Tibial nerve (tissue), 4 donors: ENCODE measurements at places on chromosomes 4 and X.

DNA sequence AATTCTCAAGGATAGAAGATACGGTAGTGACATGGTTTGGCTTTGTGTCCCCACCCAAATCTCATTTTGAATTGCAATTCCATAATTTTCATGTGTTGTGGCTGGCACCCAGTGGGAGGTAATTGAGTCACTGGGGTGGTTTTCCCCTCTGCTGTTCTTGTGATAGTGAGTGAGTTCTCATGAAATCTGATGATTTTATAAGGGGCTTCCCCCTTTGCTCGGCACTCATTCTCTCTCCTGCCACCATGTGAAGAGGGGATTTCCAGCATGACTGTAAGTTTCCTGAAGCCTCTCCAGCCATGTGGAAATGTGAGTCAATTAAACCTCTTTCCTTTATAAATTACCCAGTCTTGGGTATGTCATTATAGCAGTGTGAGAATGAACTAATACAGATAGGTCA lies 8.5 kb upstream of the SPANXN4 start:
- H3K4me1 ChIP-seq = no peaks in the 10 kb centered on the region
- H3K4me3 ChIP-seq = no peak overlapping the region
- no peak overlapping the region for H3K27ac ChIP-seq
- DNase-seq = no peak
- H3K36me3 ChIP-seq = no peaks in the 10 kb centered on the region
- no peaks in the 10 kb centered on the region for H3K27me3 ChIP-seq

GRCh38 chrX:152537373-152537772 lies 86.3 kb upstream of the GABRA3 start:
- no peaks in the 10 kb centered on the region for H3K27me3 ChIP-seq
- H3K4me3 ChIP-seq = no peak overlapping the region
- no peaks in the 10 kb centered on the region for H3K4me1 ChIP-seq
- H3K36me3 ChIP-seq = no peaks in the 10 kb centered on the region

- no peak overlapping the region for H3K4me3 ChIP-seq
- H3K36me3 ChIP-seq = no peaks in the 10 kb centered on the region
Measured at GRCh38 chr4:42310806-42311205, 86.5 kb upstream of the SHISA3 start.

- H3K27me3 ChIP-seq = no peaks in the 10 kb centered on the region
- no peaks in the 10 kb centered on the region for H3K36me3 ChIP-seq
- H3K4me1 ChIP-seq = no peaks in the 10 kb centered on the region
- no peak overlapping the region for H3K4me3 ChIP-seq
- no peak for DNase-seq
Measured at GRCh38 chr4:20028645-20029044, 223.1 kb upstream of the SLIT2 start.

DNA sequence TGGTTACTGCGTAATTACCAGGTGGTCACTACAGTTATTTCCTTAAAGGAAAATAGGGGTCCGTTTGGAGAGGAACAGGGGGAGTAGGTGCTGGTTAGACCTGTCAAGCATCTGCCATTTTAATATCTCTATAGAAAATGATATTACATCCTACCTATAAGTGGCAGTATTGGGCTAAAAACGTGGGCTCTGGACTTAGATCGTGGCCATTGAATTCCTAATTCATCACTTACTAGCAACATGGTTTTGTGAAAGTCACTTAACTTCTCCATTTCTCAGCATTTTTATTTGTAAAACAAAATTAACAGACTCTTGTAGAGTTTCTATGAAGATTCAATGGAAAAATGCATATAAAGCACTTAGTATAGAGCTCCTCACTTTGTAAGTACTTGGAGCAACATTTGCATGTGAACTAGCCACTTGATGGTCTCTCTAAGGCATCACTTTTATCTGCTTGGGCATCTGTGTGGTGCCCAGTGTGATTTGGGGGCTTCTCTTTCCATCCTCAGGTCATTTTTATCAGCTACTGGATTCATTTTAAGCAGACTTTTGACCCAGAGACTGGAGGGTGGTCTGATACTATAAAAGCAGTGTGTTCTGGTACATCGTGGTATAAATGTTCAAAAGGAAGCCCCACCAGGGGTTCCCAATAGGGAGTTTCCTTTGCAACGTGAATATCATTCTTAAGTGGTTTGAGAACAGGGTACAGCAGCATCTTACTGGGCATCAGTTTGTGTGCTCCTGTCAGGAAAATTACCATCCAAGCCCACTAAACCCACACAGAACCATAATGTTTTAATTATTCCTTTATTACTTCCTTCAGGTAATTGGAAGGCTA lies 42.7 kb upstream of the RASSF6 start:
- H3K4me3 ChIP-seq = no peak overlapping the region
- no peak for DNase-seq
- H3K27me3 ChIP-seq = no peaks in the 10 kb centered on the region
